ENCODE measurements at places on chromosomes 11 and 22. TPM values are rescaled to one million over a fixed set of nuclear protein-coding genes. Genes with fewer than 3 reads are reported as not detected.

DNA sequence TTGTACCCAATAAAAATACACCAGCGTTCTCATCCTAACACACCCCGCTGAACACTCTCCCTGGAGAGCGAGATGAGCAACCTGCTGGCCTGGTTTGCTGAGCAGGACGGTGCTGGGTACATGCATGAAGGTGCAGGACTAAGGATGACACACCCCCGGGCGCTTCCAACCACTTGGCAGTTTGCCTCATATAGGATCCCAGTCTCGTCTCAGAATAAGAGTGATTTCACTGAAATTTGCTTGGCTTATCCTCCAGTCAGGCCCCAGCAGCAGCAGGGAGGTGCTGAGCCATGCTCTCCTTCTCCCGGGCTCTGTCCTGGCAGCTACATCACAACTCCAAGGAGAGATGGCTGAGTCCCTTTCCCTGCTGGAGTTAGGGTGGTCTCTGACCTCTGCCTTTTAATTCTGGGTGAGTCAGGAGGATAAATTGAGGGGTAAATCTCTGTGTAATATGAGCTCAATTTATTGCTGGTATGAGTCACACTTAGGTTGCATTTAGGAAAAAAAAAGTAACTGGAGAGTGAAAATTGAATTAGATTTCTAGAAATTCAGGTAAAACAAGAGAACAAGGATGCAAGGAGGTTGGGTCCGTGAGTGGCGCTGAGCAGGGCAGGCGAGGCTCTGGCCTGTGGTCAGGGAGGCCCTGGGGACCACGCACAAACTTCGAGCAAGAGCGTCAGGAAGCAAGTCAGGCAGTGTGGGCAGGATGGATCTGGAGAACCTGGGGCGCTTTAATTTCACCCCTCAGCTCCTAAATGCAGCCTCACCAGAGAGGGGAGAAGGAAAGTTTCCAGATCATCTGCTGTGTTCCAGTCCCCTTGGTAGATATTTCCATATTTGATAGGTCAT, 974.0 kb downstream of the TBC1D22A start:
- DNase-seq = no peak

DNA sequence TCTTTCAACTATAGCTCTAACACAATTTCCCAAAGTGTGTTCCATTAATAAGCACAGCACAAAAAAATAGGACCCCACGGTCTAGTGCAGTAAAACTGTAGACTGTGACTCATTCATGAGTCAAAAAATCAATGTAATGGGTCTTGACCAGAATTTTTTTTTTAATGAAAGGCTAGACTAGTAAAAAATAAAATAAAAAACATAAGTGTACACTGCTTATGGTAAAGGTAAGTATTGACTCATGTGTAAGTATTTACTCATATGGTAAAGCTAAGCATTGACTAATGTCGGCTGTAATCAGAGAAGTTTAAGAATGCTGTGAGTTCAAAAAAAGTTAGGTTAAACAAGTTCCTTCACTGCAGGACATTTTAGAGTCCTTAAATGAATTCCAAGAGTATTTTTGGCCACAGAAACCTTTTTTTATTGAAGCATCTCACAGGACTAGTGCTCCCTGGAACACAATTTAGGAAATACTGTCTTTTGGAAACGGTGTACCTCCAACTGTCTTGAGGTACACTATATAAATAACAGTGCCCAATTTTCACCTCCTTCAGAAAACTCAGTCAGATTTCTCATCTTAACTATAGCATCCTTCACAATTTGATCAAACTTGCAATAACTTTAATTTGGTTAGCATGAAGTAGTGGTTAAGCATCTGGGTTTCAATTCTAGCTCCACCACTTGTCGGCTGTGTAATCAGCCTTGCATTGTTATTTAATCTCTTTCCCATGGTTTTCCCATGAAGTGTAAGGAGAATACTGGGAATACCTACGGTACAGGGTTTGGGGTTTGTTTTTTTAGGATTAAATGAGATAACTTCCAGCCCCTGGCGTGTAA, 2.1 kb downstream of the CCDC73 start:
- no peak for DNase-seq

DNA sequence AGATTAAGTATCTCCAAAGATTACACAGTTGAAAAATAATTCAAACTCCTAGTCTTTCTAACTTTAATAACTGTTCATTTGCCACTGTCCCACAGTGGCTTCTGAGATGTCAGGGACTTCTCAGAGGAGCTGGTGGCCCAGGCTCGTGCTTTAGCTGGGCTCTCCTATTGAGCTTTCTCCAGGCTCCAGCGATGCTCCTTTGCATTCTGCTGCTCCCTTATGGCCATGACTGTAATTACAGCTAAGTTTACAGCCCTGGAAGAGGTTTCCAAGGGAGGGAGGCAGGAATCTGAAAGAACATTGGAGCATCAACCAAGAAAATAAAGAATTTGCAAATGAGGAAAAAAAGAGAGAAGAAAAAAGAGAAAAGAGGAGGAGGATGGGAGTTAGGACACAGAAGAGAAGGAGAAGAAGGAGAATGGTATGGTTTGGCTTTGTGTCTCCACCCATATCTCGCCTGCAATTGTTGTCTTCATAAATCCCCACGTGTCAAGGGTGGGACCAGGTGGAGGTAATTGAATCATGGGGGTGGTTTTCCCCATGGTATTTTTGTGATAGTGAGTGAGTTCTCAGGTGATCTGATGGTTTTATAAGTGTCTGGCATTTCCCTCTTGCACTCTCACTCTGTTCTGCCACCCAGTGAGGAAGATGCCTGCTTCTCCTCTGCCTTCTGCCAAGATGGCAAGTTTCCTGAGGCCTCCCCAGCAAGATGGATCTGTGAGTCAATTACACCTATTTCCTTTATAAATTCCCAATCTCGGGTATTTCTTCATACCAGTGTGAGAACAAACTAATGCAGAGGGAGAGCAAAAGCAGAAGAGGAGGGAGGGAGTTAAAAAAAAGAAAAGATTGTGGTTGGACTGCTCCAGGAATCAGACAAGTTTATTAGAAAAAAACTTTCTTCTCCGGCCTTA, 857.0 kb downstream of the KCNA4 start:
- DNase-seq = peak; percentile 21

DNA sequence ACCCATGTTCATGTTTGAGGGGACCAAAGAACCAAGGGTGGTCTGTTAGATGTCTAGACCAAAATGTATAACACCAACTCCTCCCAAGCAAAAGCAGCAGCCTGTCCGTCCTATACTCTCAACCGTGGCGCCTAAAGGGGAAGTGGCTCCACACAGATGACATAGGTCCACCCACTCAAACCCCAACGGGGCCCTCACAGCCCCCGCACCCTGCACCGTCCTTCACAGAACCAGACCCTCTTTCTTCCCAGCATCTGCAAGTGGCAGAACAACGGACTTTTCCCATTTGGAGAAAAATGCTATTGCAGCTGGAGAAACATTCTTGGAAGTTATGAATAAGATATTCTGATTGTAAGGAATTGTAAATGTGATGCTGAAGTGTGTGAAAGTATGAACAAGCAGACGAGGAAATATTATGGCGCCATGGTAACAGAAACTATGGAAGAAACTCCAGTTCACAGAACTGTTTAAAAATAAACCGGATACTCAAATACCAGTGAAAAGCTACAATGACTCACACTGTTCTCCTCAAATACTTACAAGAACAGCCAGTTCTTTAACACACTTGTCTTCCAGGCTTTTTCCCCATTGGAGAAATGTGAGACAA, 76.5 kb upstream of the ARFGAP3 start:
- peak; percentile 73 for DNase-seq

GRCh38 chr11:77020734-77021133, 13.5 kb upstream of the B3GNT6 start:
- no peak for DNase-seq

DNA sequence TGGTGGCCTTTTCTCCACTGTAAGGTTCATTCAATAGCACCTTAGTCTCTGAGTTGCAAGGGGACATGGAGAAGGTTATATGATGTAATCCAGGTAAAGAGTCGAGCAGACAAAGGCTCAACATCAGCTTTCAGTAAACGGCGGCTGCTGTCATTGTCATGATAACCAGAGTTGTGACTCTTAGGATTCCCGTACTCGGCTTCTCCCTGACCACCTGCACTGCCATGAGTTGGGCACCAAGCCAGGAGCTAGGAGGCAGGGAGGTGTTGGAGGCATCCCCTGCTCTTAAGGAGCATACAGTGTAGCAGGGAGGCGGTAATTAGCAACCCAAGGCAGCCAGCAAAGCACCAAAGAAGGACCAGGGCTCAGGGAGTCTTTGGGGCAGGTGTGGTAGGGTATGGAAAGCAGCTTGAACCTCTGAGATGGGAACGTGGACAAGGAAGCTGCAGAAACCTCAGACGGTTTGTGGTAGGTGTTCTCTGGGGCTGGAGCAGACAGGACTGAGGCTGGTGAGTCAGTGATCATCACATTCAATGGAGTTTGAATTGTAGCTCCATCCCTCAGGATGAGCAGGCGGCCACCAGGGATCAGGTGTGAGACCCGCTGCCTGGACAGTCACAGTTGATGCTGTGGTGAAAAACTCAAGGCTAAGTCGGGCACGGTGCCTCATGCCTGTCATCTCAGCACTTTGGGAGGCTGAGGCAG, 31.7 kb downstream of the LIF start:
- no peak for DNase-seq

DNA sequence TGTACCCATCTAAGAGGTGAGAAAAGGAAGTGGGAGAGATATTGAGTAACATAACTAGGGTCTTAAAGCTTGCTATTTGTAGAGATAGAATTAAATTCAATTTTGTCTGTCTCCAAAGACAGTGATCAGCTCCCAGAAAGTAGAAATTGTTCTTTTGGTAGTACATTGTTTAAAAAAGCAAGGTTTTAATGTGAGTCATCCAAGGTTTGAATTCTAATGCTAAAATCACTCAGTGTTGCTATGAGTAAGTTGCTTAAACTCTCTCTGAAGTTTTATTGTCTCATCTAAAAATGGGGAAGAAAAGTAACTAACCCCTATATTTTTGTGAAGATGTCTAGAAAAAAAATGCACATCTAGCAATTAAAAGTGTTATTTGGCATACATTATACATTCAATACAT, 1004.5 kb upstream of the CCDC90B start:
- DNase-seq = no peak

DNA sequence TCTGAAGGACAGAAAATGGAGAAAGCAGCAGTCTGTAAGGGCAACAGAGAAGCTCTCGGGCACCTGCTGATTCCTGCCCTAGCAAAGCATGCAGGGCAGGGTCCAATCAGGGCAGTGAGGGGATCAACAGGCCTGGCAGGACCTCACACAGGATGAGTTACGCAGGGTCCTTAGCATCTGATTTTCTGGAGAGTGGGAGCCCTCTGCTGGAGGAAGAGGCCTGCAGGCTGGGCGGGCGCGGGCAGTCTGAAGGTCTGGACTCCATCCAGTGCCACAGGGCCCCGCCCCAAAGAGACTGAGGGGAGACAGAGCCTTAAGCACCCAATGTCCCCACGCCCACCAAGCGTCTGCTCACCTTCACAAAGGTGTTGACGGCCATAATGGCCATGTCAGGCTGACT, 28.9 kb downstream of the AP1B1 start:
- peak; percentile 37 for DNase-seq

DNA sequence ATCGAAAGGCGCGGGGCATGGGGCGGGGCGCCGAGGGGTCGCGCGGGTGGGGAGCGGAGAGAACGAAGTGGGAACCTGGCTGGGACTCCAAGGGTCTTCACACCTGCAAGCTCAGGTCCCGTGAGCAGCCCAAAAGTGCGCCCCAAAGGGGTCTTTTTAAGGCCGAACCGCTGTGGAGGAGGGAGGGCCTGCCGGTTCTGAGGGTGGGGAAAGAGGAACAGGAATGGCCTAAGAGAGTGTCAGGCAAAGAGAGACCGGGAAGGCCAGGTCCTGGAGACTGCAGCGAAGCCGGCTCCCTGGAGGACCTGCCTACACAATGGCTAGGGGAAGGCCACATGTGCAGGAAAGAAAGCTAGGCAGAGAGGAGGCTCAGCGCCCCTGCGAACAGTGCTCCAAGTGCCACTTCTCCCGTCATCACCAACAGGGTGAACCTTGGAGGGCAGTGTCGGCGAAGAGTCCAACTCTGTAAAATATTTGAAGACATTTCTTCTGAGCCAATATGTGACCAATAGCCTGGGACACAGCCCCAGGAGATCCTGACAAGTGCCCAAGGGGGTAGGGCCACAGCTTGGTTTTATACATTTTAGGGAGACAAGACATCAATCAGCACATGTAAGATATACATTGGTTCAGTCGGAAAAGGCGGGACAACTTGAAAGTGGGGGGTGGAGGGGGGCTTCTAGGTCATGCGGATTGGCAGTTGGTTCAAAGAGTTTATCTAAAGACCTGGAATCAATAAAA, 710 bp upstream of the DGCR2 start:
- DNase-seq = no peak

DNA sequence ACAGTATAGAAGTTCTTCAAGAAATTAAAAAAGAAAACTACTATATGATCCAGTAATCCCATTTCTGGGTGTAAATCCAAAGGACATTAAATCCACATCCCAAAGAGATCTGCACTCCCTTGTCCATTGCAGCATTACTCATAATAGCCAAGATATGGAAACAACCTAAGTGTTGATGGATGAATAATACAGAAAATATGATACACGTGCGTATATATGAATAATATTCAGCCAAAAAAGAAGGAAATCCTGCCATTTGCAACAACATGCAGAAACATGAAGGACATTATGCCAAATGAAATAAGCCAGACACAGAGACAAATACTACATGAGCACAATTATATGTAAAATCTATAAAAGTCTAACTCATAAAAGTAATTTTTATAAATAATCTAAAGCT, 306.3 kb upstream of the ANO3 start:
- no peak for DNase-seq

DNA sequence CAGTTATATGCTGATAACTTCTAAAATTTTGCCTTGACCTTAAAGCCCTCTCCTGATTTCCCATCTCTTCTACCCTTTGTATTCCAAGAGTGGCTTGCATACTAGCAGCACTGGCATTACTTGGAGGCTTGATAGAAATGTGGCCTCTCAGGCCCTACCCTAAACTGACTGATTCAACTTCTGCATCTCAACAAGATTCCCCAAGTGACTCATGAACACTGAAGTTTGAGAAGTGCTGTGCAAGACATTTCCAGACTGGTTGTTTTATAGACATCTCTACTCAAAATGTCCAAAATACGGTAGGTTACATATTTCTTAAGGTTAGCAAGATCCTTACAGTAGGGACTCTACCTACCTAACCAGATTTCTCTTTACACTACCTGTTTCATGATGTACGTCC, 48.6 kb downstream of the SESN3 start:
- DNase-seq = no peak

GRCh38 chr11:107857550-107858216, 904 bp downstream of the SLC35F2 start:
- no peak for DNase-seq

DNA sequence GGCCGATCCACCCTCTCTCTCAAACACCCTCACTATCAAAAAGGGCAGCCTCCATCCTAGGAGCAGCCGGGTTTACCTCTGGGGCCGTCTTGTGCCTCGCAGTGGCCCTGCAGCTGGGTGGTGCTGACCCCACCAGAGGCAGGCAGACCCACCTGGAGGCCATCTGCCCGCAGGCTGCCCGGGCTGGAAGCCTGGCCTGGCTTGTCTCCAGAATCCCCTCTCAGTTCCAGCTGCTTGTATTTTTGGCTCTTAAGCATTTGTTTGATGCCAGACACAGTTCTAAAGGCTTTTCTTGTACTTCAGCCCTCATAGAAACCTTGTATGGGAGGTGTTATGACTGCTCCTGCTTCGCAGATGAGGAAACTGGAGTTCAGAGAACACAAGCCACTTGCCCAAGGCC, 4.2 kb upstream of the NFAM1 start:
- DNase-seq = no peak

Gene CASP5
- not detected for total RNA-seq

Gene C11orf87
- not detected for total RNA-seq

Gene RASD2
- total RNA-seq = not detected

Gene ROBO3
- not detected for total RNA-seq

Gene RANGAP1
- total RNA-seq = 119 TPM

Gene ADAMTS15
- not detected for total RNA-seq

Gene OR5B17
- total RNA-seq = not detected

Gene CD151
- 0.84 TPM for total RNA-seq
